ENCODE measurements at places on chromosomes 12 and 14.

GRCh38 chr14:93114713-93115068 lies 1.0 kb downstream of the ITPK1 start:
- DNase-seq, result peak; percentile 33

DNA sequence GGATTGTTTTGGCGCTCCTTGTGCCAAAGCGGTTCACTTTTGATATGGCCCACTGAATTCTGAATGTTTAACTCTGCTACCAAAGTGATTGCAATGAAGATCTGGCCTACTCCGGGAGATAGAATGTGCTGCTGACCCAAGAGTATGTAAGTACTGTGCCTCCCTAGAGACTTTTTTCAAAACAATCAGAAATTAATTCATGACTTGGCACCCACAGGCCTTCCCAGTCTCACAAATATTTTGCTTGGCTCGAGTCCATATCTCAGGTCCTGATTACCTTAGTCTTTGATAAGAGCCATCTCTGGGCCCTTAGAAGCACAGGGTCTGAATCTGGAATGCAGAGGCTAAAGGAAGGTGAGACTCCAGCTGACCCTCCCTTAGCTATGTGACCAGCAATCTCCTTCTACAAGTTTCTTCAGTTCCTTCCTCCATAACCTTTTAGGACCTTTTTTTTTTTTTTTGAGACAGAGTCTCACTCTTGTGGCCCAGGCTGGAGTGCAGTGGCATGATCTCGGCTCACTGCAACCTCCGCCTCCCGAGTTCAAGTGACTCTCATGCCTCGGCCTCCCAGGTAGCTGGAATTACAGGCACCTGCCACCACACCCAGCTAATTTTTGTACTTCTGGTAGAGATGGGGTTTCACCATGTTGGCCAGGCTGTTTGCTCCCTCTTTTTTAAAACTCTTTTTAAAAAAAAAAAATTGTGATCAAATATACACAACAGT lies 49.5 kb upstream of the METAP2 start:
- DNase-seq, result no peak

DNA sequence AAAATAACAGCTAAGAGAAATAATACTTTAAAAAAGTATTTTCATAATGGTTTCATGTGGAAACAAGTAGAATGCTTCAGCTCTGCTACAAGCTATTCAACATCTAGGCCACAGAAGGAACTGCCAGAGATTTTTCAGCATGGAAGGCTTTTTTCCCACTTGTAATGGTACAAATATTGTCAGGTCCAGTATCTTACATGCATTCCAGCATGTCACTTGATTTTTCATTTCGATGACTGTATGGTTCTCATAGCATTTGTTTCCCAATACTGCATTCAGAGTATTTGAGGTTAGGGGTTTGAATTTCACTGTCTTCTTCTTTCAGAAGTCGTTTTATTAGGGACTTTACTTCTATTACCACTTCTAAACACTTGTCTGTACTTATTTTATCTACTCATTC lies 1701.5 kb upstream of the FLRT2 start:
- DNase-seq, result no peak

DNA sequence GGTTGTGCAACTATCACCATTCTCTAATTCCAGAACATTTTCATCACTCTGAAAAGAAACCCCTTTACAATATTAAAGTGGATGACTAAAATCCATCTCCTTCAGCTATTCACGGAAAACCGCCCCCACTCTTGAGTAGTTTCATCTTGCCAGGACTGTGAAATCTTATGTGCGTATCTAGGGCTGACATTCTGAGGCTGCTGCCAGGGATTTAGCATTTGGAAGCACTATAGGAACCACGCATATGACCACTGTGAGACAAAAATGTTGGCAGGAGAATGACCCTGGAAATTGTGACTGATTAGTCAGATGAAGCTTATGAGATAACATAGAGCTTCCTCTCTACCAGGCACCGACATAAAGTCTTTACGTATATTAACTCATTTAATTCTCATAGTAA lies 305.2 kb upstream of the PDE3A start:
- DNase-seq, result no peak

DNA sequence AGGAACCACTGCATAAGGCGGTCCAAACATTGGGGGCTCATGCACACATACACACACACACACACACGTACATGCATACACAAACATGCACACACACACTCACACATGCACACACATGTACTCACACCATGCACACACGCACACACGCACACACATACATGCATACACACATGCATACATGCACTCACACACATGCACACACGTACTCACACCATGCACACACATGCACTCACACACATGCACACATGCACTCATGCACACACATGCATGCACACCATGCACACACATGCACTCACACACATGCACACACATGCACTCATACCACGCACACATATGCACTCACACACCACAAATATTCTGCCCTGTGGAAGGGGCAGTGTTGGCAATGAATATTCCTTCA lies 22.1 kb downstream of the OAS2 start:
- DNase-seq, result no peak

DNA sequence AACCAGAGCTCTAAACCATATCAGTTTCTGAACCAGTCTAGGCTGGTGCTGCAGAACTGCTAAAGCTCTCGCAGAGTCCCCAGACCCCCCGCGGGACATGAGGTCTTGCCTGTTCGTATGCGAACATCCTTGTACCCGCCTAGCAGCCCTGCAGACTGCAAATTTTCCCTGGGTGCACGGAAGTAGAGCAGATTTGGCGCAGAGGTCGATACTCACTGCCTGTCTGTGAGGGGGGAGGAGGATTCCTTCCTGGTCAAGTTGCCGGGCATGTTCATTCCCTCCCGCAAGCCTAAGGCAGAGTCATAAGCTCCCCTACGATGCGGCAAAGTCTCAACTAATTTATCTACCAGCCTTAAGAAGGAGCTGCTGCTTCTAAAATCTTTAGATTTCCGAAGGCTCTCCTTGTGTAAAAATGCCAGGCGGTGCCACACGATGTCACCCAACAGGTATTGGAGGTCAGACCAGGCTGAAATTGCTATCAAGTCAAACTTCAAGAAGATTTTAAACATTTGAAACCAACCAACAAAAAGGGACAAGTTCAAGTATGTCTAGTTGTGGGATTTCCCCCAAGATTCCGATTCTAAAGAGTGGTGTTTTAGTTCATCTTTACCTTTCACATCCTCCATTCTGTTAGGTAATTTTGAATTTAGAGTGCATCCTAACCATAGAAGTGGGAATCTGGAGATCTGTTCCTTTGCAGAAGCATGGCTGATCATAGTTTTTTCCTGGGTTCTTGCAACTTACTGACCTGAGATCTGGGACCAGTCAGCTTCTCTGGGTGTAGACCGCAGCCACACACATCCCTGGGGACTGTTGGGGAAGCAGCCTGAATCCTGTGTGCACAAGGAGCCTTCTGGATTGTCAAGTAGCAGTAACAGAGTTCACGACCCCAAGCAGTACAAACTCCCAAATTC lies 1.6 kb upstream of the PAX9 start:
- DNase-seq, result peak; percentile 62

GRCh38 chr14:68085742-68086141 lies 266.2 kb downstream of the RAD51B start:
- no peak for DNase-seq

- DNase-seq, result no peak
Measured at GRCh38 chr12:20404576-20405346, 36.4 kb downstream of the PDE3A start.

GRCh38 chr14:99745307-99745951 lies 47.8 kb upstream of the EML1 start:
- no peak for DNase-seq

DNA sequence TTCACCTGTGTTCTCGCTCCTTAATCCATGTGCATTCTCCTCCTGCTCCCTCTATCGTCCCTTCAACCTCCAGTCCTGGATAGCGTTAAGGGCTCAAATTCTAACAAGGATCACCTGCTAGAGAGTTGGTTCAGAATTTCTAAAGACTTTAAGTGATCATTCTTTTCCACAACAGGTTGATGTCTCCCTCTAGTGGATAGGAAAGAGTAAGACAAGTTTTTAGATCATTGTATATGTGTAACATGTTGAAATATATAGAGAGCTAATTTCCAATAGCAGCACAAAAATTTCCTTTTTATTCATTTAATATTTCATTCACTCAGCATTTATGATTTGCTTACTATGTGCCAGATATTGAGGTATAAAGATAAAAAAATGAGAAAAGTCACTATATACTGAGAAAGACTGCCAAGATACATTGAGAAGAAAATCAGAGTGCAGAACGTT lies 9.3 kb upstream of the ESR2 start:
- DNase-seq, result peak; percentile 94

DNA sequence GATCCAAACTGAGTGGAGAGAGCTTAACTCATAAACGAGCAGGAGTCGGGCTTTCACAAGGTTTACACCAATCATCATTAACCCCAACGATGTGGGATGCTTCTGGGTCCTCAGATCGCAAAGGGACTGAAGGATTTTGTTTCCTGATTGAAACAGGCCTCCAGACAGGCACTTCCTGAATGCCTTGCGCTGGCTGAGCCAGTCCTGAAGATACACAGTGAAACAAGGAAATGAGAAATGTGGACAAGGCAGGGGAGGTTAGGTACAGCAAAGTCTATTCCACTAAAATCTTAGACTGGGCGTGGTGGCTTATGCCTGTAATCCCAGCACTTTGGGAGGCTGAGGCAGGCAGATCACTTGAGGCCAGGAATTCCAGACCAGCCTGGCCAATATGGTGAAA lies 30.7 kb downstream of the RBM19 start:
- DNase-seq, result no peak

GRCh38 chr12:113755098-113755497 lies 211.0 kb downstream of the RBM19 start:
- no peak for DNase-seq

All from GM23338 (cell line).